ENCODE measurements at places on chromosomes 12 and 14. TPM values are rescaled to one million over a fixed set of nuclear protein-coding genes. Genes with fewer than 3 reads are reported as not detected.

Gene PIWIL1
- total RNA-seq = not detected

Gene KIF21A
- 23.7 TPM for total RNA-seq

DNA sequence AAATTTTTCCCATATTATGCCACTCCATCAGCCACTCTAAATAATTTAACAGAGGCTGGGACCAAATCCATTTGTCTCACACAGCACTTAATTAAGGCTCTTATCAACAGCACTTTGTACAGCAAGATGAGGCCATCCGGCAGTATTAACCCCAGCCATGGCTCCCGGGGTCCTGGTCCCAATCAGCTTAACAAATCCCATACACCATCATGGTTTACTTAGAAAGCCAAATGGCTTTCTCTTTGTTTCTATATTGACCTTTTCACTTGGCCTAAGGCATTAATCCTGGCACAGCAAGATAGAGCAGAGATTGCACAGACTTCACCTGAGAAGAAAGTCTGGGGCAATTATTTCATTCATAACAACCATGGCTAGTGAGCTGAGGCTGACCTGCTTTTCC lies 38.6 kb downstream of the SPTSSA start:
- no peaks in the 10 kb centered on the region for H3K36me3 ChIP-seq
- H3K27me3 ChIP-seq = no peaks in the 10 kb centered on the region

GRCh38 chr14:91356181-91356763 lies 61.3 kb downstream of the CCDC88C start:
- no peak for DNase-seq
- H3K4me1 ChIP-seq = no peaks in the 10 kb centered on the region
- no peak overlapping the region for H3K27ac ChIP-seq

Gene GPR132
- 1.3 TPM for total RNA-seq

Gene SDR9C7
- total RNA-seq = not detected

Data from breast epithelium (tissue), 4 donors.